Endodermal cell (in vitro differentiated cells): ENCODE measurements at places on chromosomes 2 and 18. TPM values are rescaled to one million over a fixed set of nuclear protein-coding genes. Genes with fewer than 3 reads are reported as not detected.
A peak's percentile ranks its signal among the peaks of the same experiment; 100 is the strongest.

DNA sequence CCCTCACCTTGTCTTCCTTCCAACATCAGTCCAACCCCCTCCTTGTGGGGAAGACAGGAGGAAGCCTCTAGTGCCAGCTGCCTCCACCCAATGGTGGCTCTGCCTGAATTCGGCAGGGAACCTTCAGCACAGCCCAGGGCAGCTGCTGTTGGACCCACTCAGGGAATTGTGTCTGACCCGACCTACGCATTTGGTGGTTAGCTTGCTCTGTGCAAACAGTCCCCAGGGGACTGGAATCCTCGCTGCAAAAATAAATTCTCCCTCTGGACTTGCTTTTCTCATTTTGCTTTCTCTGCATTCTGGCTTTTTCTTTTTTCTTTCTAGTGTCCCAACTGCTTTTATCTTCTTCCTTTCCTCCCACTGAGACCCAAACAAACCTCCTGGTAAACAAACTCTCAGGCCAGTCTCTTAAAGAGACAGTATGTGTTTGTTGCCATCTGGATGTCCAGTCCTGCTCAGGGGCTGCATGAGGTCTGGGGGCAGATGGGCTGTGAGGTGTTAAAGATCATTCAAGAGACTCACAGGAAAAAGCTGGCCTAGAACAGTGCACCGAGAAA lies 137.7 kb upstream of the HAAO start:
- DNase-seq = peak; percentile 71

POTEJ gene
- total RNA-seq = not detected in 3 replicates

KLHL41 gene
- total RNA-seq = 0.35 TPM in 1 of 3 replicates, not detected in the others

DNA sequence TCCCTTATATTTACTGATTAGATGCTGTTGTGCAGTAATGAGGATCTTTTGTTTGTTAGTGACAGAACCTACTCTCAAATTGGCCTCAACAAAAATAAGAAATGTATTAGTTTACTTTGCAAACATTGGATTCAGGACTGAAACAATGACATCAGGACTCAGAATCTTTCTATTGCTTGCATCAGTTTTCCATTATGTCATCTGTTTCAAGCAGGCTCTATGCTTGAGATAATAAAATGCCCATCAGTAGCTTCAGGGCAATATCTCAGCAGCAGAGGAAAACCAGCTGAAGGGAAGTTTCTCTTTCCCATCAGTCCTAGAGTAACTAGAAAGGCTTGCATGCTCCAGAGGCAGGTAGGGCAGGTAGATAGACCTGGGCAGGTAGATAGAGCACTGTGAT lies 375.5 kb upstream of the SLC8A1 start:
- no peak for DNase-seq

RAB10 gene
- 121 and 132 TPM in 2 replicates for total RNA-seq

FTCDNL1 gene
- 0.70 and 0.97 TPM in 2 replicates for total RNA-seq

DNA sequence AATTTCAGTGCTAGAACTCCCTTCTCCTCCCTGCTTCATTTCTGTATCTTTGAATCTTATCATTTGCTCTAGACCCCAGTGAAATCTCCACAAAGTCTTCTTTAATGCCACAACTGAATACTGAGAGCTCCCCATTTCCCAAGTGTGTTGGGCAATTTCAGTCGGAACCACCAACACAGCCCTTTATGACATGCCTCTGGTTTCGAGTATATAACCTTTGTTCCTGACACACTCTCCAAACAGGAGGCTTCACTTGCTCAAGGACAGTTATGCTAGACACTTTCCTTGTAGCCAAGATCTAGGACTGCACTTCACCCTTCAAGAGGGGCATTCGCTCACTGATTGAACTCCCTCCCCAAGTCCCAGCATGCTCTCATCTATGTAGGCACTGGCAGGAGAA lies 18.6 kb upstream of the TTR start:
- DNase-seq = no peak

DNA sequence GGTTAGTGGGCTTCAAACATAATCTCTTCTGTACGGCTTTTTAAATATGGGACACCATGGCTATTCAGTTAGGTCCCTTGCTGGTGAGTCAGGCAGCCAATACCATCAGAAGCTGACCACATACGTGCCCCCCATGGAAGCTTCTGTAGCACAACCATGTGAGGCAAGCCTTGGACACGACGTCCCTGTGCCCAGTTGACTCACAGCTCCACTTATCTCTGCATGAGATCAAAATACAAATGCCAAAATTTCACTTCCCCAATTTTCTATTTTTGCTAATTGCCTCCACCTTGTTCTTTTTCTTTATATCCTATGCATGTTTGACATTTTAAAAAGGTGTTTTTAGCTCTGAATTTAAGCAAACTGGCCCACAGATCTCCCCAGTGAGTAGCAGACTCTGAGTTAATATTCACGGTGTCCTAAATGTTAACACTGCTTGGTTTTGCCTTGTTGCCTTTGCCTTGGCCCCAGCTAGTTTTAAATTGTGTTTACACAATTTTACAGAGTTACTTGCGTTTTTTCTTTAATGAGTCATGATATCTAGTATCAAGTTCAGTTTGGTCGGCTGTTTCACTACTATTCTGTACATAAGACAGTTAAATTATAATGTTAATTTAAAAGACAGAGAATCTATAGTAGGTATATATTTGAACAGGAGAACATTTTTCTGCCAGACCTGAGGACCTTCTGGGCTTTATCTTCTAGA lies 77.5 kb downstream of the CDCA7 start:
- DNase-seq = no peak

TMEM17 gene
- 2.0 and 3.2 TPM in 2 replicates for total RNA-seq

NEU2 gene
- not detected in 2 replicates for total RNA-seq

DNA sequence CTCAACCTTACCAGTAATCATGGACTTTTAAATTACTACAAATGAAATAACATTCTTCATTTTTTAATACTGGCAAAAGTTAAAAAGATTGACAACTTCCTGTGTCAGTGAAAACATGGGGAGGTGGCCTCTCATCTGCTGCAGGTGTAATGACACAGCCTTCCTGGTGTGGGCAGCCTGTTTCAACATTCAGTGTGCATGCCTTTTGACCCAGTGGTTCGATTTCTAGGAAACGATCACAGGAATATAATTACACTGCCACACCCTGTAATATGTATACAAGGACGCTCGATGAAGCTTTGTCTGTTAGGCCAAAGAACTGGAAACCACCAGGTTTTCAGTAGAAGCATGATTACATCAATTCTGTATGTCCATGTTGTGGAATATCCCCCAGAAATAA lies 68.7 kb downstream of the MTHFD2 start:
- peak; percentile 67 for DNase-seq

- DNase-seq = no peak
These were observed 64.8 kb upstream of the STK39 start for GRCh38 chr2:168312036-168312822.

GRCh38 chr2:159124441-159124911 lies 156.0 kb downstream of the TANC1 start:
- DNase-seq = no peak

- no peak for DNase-seq
These were observed 6.9 kb upstream of the GFPT1 start for GRCh38 chr2:69393963-69394362.

GRCh38 chr2:102061962-102062795 lies 70.4 kb downstream of the IL1R2 start:
- no peak for DNase-seq

DNA sequence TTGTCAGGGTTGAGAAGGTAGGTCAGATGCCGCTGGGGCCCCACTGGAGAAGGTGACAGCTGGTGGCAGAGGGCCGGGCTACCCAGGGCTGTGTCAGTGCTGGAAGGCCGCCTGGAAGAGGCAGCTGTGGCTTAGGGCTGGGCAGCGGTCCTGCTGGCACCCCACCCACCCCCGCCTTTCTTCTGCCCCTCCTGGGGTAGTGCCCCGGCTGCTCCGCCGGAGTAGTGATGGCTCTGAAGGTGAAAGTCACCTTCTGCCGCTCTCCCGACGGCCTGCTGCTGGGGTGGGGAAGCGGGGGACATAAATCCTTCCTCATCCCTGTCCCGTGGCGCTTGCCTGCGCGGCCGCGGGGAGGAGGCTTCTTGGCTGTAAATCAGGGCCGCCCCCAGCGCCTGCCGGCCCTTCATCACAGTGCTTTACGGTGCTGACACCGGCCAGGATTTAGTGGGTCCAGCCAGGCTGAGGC lies 332.2 kb downstream of the DYSF start:
- DNase-seq = peak; percentile 39

DNA sequence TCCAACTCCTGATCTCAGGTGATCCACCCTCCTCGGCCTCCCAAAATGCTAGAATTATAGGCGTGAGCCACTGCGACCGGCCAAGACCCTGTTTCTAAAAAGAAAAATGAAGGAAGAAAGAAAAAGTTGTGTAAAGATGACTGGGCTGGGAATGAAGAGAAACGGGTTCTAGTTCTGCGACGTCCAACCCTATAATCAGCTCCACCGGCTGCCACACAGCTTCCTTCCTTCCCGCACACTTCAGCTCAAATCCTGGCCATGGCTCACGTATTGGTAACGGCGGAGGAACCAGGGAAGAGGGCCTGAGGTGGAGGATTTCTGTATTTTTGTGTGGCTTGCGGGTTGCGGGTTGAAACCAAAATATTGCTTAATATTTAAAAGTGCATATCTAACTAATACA lies 88.1 kb downstream of the MYL12B start:
- no peak for DNase-seq

GPR35 gene
- 0.21 to 1.1 TPM (median 0.71 TPM) in 3 replicates for total RNA-seq

DNA sequence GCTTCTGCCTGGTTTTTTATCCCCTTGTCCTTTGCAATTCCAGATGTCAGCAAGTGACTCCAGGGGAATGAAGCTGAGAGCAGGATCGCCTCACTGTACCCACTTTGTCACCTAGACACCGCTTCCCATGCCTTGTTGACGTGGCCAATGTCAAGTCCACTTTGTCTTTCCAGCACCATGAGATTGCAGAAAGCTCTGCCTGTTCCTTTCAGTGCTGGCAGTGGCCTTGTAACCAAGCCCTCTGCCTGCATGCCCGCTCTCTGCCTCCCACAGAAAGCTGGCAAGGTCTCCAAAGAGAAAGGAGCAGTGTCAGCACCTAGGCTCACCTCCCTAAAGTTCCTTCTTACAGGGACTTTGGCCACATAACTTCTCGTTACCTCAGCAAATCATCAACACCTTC lies 282.2 kb upstream of the ST6GAL2 start:
- DNase-seq = no peak

GRCh38 chr2:25794544-25795276 lies 83.6 kb downstream of the ASXL2 start:
- no peak for DNase-seq

GRCh38 chr2:3036432-3037125 lies 341.0 kb downstream of the EIPR1 start:
- DNase-seq = no peak

DNA sequence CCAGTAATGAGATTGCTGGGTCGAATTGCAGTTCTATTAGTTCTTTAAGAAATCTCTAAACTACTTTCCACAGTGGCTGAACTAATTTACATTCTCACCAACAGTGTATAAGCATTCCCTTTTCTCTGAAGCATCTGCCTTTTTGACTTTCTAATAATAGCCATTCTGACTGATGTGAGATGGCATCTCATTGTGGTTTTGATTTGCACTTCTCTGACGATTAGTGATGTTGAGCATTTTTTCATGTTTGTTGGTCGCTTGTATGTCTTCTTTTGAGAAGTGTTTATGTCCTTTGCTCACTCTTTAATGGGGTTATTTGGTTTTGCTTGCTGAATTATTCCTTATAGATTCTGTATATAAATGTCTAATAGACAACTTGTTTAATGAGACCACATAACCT lies 69.6 kb upstream of the UGP2 start:
- no peak for DNase-seq

GRCh38 chr2:120955427-120955826 lies 219.8 kb downstream of the GLI2 start:
- DNase-seq = no peak

SERPINB10 gene
- not detected in 2 replicates for total RNA-seq

DNA sequence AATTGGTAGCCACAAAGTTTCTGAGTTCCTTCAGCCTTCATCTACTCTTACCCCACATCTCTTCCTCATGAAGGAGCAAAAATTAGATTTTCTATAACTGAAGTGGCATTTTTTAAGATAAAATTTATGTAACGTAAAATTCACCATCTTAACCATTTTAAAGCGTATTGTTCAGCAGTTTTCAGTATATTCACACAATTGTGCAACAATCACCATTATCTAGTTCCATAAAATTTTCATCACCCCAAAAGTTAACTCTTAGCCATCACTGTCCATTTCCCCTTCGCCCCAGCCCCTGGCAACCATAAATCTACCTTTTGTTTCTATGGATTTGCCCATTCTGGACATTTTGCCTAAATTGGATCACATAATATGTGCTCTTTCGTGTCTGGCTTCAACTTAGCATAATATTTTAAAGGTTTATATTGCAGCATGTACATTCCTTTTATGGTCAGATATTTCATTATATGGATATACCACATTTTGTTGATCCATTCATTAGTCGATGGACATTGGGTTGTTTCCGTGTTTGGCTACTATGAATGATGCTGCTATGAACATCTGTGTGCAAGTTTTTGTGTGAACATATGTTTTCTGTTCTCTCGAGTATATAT lies 44.6 kb downstream of the ATIC start:
- DNase-seq = no peak

DNA sequence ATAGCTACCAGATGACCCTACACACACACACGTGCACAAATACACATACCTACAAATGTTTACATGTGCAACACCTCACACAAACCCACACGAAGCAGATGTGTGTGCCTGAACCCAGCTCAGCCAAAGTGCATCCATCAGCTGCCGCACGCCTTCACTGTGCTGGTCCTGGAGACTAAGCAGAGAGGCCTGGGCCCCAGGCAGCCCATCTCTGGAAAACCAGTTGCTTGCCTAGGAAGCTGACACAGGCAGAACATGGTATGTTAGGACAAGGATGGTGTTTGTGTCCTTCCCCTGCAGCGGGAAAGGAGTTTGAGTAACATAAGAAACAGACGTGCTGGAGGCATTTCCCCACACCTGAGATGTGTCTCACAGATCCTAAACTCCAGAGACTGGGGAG lies 86.7 kb downstream of the SEPTIN10 start:
- DNase-seq = peak; percentile 27

DNA sequence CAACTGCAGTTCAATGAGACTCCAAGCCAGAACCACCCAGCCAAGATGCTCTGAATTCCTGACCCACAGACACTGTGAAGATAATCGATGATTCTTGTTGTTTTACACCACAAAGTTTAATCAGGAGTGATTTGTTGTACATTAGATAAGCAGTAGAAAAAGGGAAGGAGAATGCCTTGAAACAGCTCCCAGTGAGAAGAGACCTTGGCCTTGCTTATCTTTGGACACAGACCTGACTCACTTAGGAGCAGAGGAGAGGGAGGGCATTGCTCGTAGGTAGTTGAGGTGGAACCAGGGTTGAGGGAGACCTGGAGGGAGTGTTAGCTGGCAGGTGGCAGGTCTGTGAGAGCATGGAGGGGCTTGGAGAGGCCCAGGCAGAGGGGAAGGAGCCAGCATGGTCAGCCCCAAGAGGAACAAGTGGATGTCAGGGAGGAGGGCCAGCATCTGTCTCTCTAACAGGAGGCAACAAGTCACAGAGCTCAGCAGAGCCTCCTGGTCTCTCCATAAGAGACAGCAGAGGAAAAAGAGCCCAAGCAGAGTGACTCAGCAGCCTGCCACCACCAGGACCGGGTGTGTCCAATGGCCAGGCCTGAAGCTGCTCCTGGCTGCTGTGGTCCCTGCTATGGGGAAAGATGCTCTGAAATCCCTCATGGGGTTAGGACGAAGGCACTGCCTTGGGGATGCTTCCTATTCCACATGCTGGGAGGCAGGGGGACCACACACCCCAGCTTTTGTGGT lies 161.6 kb upstream of the CAPN13 start:
- DNase-seq = no peak
